ENCODE measurements at places on chromosomes 2 and 18.
A peak's percentile ranks its signal among the peaks of the same experiment; 100 is the strongest.

GRCh38 chr18:40168026-40168425, 1787.0 kb upstream of the PIK3C3 start:
- DNase-seq = no peak

- DNase-seq = no peak
These were observed 200.6 kb downstream of the RND3 start for GRCh38 chr2:150286730-150287362.

GRCh38 chr2:28294451-28294850, 98.2 kb upstream of the FOSL2 start:
- DNase-seq = no peak

DNA sequence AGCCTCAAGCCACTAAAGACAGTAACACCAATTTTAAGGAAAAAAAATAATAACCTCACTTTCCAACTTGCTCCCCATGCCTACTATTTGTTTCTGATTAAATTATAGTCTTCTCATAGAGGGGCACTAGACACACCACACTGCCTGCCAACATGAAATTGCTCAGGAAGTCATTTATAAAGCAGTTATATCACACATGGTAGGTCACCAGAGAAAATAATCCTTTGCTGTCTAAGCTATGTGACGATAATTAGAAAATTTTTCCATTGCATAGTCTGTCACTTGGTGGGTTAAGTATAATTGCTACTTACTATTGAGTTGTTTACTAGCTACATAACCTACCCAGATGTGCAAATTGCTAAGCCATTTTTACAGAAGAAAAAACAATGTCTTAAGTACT, 85.2 kb downstream of the INO80D start:
- no peak for DNase-seq

- no peak for DNase-seq
These were observed 551.8 kb upstream of the SOX11 start for GRCh38 chr2:5140347-5140746.

DNA sequence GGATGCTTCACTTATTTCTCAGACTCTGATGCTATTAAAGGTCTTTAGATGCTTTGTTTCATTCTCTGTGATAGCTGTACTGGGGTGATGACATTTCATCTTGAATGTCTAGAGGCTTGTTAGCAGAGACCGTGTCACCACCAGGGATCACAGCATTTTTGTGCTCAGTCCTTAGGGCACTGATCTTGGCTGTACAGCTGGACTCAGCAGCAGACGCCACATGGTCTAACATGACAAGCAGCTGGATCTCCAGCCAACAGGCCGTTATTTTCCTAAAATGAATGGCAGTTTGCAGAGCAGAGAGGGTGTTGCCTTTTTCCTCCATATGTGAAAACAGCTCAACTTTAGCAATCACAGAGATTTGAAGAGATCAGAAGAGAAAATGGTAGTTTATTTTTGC, 491.8 kb downstream of the CDH2 start:
- DNase-seq = no peak

DNA sequence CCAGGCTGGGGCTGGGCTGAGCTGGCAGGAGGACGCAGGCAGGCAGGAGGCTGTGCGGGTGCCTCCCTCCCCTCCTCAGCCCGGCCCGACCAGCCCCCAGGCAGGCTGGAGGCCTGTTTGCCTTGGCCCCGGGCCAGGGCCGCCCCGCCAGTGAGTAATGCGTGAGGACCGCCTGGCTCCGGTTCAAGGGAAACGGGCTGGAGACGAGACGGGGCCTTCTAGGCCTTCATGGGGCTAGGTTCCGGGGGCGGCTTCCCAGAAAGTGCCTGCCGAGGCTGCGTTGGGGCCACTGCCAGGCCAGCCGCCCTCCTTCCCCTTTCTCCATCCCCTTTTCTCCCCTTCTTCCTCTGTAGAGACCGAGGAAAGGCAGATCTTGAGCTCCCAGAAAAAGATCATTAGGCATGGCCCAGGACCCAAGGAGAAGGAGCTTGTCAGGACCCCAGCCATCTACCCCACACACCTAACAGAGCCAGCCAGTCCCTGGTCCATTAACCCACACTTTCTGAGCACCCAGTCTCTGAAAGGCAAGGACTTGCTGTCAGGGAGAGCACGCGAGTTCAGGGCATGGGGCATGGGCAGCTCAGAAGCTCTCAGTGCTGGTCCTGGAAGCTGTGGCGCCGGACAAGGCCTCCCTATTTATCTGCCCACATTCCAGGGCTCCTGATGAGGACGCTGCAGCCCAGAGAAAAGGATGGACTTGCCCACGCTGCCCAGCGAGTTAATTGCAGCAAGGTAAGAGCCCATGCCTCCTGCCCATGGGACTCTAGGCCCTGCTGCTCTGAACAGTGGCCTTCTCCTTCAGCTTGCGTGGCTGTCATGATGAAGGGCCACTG, 48.5 kb downstream of the SMAD7 start:
- peak; percentile 69 for DNase-seq

- no peak for DNase-seq
These were observed 140.1 kb downstream of the NR4A2 start for GRCh38 chr2:156192468-156192867.

GRCh38 chr2:143828763-143829537, 691.0 kb downstream of the ZEB2 start:
- DNase-seq = no peak

DNA sequence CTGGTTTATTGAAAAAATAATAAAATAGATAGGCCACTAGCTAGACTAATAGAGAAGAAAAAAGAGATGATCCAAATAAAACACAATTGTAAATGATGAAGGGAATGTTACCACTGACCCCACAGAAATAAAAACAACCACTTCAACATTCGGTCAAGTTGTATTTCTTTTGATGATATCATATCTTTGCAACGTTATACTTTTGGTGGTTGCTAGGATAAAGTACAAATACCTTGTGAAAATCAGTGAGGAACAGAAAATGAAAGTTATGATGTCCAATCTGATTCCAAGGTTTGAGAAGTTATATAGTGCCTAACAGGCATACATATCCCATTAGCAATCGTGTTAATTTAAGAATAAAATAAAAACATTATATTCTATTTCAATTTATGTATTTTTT, 6.6 kb upstream of the ASNSD1 start:
- DNase-seq = no peak

DNA sequence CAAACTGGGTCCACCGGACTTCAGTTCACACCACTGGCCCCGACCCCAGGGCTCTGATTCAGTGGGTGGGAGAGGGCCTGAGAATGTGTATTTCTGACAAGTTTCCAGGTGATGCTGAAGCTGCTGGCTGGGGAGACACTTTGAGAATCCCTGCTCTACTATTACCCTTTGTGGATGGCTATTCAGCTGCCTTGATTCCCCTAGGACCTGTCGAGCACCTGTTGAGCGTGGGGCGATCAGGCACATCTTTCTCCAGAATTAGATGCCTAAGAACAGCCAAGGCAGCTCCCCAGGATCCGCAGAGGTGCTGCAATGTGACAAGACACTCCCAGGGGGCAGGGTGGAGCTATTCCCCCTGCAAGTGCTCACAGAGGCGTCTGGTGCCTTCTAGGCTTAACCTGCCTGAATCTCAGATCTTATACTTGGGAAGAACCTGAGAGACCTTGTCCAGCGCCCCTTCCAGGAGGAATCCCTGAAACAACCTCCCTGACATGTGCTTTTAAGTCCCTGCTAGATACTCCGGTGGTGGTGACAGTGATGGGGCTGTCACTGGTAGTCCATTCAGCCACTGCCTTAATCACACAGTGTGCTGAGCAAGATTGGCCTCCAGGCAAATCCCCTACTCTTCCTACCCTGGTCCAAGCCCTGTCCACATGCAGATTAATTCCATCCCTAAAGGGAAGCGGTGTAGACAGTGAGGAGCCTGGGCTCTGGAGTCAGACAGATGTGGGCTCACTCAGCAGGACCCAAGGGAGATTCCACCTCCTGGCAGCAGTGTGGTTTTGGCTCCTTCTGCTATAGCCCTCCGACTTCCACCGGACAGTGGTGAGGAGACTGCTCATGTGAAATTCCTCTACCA, 43.4 kb upstream of the OTOF start:
- peak; percentile 25 for DNase-seq

- no peak for DNase-seq
These were observed 1429.5 kb upstream of the ACVR2A start for GRCh38 chr2:146415291-146415690.

GRCh38 chr18:75790111-75790510, 362.6 kb upstream of the SMIM21 start:
- no peak for DNase-seq

DNA sequence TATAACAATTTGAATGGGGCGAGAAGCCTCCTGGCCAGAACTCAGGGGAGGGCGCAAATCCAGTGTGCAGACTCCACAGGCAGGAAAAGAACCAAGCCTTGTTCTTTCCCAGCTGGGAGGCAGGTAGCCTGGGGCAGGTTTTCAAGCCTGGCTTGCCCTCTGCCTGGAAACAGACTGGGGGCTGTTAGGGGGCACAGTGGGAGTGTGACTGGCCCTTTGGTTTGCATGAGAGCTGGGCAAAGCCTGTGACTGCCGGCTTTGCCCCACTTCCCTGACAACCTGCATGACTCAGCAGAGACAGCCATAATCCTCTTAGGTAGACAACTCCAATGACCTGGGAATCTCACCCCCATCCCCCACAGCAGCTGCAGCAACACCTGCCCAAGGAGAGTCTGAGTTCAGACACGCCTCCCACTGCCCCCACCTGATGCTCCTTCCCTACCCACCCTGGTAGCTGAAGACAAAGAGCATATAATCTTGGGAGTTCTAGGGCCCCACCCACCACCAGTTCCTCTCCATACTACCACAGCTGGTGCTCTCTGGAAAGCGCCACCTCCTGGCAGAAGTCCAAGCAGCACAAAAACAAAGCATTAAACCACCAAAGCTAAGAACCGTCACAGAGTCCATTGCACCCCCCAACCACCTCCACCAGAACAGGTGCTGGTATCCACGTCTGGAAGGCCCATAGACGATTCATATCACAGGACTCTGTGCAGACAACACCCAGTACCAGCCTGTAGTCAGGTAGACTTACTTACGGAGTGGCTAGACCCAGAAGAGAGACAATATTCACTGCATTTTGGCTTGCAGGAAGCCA, 402.5 kb downstream of the STK39 start:
- peak; percentile 34 for DNase-seq

- no peak for DNase-seq
These were observed 161.0 kb downstream of the ANKRD44 start for GRCh38 chr2:197149546-197149945.

DNA sequence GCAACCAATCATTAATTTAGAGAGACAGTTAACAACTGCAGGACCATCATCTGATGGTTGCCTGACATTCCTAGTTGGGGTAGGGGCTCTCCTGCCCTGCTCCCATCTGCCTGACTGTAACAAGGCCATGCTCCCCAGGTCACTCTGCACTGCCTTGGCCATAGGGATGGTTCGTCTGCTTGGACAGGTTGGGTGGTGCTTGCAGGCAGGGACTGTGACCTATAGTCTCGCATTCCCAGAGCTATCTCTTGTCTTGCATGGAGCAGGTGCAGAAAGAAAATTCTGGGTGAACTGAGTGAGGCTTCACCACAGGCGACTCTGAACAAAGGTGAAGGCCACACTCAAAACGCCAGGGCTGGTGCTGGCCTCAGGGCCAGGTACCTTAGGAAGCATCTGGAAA, 64.7 kb downstream of the EMILIN2 start:
- no peak for DNase-seq

DNA sequence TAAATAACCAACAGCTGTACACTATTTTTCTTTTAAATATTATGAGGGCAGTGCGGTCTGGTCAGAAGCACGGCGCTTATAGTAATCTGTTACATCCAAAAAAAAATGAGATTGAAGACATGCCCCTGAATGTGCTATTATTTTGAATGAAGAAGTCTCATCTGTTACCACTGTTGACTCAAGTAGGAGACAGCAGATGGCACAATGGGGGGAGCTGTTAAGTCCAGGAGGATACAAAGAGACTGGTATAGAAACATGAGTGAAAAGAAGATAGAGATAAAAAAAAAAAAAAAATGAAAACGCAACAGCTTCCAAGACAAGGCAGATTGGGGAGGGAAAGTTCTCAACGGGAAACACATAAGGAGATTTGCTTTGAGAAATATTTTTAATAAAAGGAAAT, 425.5 kb upstream of the PKDCC start:
- DNase-seq = no peak

DNA sequence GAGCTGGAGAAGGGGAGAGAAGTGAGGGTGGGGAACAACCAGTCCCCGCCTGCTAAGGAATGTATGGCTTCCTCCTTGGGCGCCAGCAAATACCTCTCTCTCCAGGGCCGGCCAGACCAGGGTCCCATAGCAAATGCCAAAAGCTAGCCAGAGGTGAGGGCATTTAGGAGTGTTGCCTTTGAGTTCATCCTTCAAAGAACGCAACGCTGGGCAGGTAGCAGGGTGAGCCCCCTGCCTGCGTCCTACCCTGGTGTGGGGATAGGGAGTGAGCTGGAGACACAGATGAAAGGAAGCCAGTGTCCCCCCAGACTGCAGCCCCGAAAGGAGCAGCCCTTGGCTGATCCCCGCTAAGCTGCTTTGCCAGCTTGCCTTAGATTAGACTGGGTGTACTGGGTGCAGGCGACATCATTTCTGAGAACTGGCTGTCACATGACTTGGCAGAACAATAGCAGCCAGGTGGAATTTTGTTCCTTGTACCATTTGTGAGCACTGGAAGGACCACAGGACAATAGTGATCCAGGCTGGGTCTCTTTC, 40.4 kb downstream of the KLHL29 start:
- DNase-seq = no peak

- no peak for DNase-seq
These were observed 261.7 kb downstream of the ETAA1 start for GRCh38 chr2:67658820-67659219.

- DNase-seq = no peak
These were observed 167.1 kb downstream of the PDE1A start for GRCh38 chr2:182259629-182260150.

DNA sequence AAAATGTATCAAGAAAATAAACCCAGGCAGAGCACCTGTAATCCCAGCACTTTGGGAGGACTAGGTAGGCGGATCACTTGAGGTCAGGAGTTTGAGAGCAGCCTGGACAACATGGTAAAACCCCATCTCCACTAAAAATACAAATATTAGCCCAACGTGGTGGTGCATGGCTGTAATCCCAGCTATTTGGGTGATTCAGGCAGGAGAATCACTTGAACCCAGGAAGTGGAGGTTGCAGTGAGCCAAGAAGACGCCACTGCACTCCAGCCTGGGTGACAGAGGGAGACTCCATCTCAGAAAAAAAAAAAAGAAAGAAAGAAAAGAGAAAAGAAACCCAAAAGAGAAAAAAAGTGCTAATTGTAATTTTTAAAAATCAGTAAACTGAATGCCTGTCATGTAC, 41.4 kb downstream of the DDX18 start:
- no peak for DNase-seq

- DNase-seq = no peak
These were observed 63.7 kb upstream of the MMADHC start for GRCh38 chr2:149651229-149651628.

- no peak for DNase-seq
These were observed 132.1 kb upstream of the SERPINE2 start for GRCh38 chr2:224171226-224171625.

- DNase-seq = no peak
These were observed 78.5 kb upstream of the RPL31 start for GRCh38 chr2:100923461-100924060.

Data from Kasumi-1 (cell line).